GM04504 (cell line): ENCODE measurements at places on chromosomes 12 and 14.
A peak's percentile ranks its signal among the peaks of the same experiment; 100 is the strongest.

GRCh38 chr12:80769553-80770140, 52.9 kb downstream of the MYF5 start:
- no peak for DNase-seq

DNA sequence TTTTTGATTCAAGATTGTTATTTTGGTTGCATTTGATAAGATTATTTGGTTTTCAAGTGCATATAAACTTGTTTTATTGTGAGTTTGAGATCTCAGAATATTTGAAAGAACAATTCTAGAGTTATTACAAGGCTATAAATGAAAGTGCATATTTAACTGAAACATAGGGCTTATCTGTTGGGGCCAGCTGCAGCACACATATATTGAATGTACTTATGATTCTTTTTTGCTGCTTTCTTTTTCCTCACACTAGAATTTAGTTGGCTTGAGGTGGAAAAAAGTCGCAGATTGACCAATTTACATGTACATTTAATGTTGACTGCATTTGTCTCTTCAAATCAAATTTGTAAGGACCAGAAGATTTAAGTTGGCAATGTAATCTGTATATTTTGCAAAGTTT, 88.0 kb downstream of the PCNX1 start:
- DNase-seq: no peak

GRCh38 chr14:96245710-96246538, 10.1 kb upstream of the BDKRB1 start:
- DNase-seq: peak; percentile 69

- no peak for DNase-seq
Observed at GRCh38 chr12:102848832-102849231, 68.2 kb downstream of the PAH start.

GRCh38 chr14:22522466-22522957, 66.5 kb downstream of the DAD1 start:
- no peak for DNase-seq

DNA sequence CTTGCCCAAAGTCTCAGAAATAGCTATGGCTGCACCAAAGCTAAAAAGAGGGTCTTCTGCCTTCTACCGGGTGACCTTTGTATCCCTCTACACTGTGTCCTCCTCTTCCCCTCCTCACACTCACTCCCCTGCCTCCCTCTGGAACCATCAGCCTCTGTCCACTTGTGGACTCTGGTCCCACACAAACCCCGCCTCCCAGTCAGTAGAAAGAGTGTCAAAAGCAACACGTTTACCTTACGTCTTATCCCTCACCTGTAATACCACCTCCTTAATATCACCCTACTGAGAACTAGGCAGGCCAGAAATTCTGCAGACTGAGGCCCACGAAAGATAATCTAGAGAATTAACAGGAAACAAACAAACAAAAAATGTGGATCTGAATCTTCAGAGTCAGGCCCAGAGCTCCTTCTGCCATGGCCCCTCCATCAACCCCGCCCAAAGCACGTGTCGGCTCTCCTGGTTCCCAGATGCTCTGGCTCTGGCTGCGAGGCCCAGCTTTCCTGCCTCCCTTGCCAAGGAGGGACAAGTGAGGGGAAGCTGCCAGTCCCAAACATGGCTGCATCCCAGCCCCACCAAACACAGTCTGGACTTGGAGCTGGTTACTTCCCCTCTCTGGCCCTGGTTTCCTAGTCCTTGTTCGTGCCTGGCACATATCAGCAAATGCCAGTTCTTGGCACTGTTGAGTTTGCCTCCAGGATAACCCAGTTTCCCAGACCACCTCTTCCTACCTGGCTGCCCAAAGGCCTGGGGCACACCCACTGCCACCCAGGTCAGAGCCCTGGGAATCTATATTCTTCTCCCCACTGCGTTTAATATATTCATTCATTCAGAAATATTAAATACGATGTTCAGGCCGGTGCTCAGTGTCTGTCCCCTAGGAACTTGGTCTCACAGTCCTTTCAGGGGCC, 2.7 kb downstream of the ACTN1 start:
- no peak for DNase-seq

DNA sequence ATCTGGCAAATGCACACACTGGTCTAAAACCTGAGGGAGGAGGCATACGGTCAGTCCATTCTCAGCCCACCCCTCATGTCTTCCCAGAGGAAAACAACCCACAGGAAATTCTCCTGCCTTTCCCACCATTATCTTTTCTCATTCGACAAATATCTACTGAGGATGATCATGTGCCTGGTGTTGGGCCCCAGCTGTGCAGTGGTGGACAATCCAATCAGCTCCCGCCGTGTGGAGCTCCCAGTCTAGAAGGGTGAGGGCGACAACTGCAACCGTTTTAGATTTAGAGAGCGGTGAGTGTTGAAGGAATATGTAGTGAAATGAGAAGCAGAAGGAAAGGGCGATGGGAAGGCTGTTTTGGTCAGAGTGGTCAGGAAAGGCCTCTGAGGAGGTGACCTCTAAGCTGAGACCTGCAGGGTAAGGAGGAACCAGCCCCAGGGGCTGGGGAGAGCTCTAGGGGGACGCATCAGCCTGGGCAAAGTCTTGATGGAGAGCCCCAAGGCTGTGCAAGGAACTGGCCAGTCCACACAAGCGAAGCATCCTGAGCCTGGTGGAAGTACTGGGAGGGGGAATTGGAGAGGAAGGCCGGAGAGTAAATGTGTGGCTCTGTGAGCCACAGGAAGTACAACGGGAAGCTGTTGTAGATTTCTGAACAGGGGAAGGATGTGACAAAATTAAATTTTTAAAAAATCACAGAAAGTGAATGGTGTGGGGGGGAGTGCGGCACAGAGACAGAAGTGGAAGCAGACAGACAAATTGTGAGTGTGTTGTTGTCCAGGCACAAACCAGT, 192.8 kb downstream of the NTF3 start:
- DNase-seq: no peak

- DNase-seq: no peak
Observed at GRCh38 chr14:92224358-92224954, 98.5 kb upstream of the SLC24A4 start.

DNA sequence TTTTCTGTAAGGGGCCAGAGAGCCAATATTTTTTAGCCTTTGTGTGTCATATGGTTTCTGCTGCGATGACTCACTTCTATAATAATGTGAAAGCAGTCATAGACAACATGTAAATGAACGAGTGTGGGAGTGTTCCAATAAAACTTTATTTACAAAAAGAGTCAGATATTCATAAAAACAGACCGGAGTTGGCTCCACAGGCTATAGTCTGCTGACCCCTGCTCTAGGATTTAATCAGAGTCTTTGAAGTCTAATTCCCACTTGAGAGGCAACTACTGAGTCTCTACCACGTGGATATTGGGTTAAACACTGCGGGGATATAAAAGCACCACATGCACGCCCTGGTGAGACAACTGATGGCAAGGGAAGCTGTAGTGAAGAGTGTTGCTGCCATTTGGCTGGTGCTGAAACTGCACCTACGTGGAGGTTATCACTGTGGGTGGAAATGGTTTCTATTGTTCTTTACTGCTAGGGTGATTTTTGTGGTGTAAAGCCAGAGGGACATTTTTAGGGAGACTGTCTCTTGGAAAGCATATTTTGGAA, 3.6 kb upstream of the NINJ2 start:
- no peak for DNase-seq

DNA sequence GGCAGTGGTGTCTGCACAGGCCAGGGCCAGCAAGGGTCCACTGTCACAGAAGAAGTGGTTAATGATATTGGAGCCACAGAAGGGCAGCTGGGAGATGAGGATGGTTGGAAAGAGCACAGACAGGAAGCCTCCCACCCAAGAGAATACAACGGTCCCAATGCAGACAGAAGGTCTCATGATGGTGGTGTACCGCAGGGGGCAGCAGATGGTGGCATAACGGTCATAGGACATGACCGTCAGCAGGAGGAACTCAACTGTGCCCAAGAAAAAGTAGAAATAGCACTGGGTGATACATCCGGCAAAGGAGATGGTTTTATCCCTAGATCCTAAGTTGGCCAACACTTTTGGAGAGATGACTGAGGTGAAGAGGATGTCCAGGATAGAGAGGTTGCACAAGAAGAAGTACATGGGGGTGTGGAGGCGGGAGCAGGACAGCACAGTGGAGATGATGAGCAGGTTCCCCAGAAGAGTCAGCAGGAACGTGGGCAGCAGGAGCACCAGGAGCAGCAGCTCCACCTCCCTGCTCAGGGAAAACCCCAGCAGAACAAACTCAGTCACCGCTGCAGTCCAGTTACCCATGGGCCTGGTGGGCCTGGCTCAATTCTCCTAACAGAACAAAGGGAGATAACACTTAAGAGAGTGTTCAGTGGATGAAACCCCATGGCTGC, 9.8 kb downstream of the OR6J1 start:
- no peak for DNase-seq

DNA sequence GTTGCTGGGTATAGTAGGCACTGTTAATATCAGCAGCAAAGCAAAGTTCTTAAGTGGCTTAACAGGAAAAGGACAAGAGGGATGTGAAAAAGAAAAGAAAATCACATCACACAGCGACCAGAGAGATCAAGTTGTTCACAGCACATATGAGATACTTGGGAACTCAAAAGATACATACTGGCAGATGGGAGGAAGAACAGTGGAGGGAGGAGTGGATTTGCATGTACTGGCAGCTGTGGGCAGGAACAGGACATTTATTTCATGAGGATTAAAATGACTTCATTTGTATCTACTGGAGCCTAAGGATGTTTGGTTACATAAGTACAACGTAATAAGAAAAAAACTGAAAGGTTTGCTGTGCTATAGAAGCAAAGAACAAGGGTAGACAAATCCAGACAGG, 136.5 kb upstream of the IFNG-AS1 start:
- no peak for DNase-seq

- no peak for DNase-seq
Observed at GRCh38 chr12:56574210-56574609, 52.6 kb downstream of the RBMS2 start.
